ENCODE measurements at places on chromosomes 7 and 10. TPM values are rescaled to one million over a fixed set of nuclear protein-coding genes. Genes with fewer than 3 reads are reported as not detected.

SGMS1 gene
- 20.1 TPM for total RNA-seq

GDF2 gene
- not detected for total RNA-seq

DGKI gene
- 0.14 TPM for total RNA-seq

OLAH gene
- total RNA-seq = not detected

TDRD1 gene
- total RNA-seq = 0.14 TPM

CUZD1 gene
- total RNA-seq = 0.11 TPM

TMEM26 gene
- 0.04 TPM for total RNA-seq

NPFFR1 gene
- not detected for total RNA-seq

HOXA5 gene
- not detected for total RNA-seq

ZCCHC24 gene
- 7.5 TPM for total RNA-seq

DNA sequence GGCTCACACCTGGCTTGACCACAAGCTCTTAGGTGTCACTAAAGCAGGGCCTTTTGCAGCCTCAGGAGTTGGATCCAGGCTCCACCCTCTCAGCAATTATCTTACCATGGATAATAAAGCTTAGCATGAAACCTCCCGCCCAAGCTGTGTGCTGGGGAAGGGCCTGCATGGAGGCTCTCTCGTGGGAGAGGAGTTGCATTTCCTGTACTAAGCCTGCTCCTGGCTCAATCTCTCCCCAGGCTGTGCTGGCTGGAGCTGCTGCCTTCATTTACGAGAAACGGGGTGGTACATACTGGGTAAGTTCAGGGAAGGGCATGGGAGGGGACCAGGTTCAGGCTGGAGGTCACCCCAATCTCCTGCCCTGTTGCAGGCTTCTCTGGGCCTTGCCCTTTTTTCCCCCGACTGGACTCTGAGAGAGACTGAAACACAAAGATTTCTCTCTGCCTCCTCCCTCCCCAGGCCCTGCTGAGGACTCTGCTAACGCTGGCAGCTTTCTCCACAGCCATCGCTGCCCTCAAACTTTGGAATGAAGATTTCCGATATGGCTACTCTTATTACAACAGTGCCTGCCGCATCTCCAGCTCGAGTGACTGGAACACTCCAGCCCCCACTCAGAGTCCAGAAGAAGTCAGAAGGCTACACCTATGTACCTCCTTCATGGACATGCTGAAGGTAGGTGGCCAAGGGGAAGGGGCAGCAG is 2.7 kb downstream of the TMEM176A start:
- no peak for DNase-seq

- no peak for DNase-seq
These were observed 365.1 kb upstream of the MTPN start for GRCh38 chr7:136342251-136342650.

- DNase-seq = peak; percentile 54
These were observed 1.6 kb upstream of the HTRA1 start for GRCh38 chr10:122459561-122460273.

DNA sequence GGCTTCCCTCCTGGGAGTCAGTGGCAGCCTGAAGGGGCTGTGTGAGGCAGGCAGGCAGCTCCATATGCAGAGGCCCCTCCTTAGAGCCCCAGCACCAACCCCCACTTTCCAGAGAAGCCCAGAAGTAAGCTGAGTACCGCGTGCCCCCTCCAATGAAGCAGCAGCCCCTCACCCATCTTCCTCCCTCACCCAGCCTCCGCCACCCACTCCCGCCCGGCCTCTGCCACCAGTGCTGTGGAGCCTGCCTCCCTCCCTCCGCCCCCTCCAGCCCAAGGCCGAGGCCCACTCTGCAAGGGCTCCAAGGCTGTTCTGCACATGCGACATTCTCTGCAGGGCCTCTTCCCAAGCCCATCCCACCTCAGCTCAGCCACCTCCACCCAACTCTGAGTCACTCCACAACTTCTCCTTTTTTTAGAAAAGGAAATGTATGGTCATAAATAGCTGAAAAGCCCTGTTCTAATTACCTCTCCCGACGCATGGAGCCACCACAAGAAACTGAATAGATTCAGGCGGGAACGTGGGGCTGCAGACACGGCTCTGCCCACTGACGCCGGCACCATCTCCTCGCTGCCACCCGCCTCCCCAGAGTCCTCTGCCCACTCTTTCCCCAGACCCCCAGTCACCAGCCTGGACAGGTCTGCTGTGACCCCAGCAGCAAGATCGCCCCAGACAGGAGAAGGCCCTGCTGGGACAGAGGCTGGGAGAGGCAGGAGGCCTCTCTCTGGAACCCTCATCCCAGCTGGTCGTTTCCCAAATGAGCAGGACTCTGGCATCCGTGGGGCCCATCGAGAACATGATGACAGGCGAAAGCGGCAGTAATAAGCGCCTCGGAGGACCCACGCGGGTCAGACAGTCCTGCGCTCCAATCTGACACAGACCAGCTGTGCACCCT is 213.9 kb downstream of the MAD1L1 start:
- DNase-seq = peak; percentile 72

GRCh38 chr7:24827589-24827988 is 70.3 kb upstream of the GSDME start:
- DNase-seq = no peak

DNA sequence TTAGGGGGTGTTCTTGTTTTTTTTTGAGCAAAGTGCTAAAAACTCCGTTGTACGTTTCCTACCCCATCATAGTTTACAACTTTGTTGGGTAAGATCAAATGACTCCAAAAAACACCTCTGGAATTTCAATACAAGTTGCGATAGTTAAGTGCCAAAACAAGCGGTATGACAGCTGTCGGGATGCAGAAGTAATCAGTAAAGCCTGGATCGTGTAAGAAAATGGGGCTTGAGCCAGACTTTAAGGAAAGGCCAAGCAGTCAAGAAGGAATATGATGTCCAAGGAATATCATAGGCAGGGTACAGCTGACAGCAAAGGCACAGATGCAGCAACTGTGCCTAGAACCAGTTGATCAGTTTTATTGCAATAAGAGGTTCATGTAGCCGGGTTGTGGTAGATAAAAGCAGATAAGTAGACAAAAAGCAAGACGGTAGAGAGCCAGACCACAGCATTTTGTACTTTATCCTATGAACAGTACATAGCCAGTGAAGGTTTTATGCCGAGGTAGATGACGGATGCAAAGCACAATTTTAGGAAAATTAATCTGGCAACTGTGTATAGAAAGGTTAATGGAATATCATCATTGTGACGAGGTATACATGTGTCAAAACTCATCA is 45.5 kb downstream of the UBE2H start:
- DNase-seq = no peak

GRCh38 chr10:63376560-63377304 is 89.0 kb downstream of the JMJD1C start:
- no peak for DNase-seq

DNA sequence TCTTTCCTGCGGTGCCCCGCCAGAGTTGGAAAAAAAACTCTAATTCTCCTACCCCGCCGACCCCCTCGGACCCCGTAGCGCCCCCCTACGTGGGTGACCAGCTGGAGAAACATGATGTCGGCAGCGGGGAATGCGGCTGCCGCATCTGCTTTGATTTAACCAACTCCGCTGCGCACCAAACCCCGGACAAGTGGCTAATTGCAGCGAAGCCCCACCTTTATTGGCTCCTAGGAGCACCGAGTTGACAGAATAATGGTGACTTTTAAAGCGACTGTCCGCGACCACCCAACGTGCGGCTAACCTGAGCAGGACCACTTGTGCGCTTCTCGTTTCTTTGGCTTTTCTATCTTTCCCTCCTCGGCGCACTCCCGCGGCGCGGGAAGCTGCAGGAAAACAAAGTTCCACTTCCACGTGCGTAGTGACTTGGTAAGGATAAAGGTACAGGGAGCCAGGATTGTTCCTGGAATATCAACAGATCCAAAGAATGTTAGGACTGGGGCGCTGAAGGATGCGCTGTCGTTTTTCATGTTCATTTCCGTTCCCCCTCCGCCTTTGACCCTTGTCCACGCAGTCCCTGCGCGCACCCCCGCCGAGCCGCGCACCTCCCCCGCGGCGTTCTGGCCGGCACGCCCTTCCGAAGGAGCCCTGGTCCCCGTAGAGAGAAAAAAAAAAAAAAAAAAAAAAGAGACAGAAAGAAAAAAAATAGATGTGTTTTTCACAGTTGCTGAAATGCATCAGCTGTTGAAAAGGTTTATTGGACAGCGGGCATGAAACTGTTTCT is 1.4 kb downstream of the WNT16 start:
- DNase-seq = peak; percentile 58

DNA sequence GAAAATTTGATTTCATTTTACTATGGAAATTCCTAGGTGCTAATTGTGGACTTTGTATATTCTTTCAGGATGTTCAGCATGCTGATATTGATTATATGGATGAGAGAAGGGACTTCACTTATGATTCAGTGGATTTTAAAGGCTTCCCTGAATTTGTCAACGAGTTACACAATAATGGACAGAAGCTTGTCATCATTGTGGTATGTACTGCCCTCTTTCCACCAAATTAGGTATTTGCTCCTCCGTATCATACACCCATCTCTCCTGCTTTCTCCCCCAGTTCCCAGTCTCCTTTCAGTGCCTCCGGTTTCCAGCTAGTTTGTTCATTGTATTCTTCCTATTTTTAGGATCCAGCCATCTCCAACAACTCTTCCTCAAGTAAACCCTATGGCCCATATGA is 34.6 kb downstream of the MGAM start:
- no peak for DNase-seq

GRCh38 chr10:103044942-103045489 is 126.9 kb downstream of the CNNM2 start:
- DNase-seq = no peak

GRCh38 chr7:133118261-133118660 is 36.4 kb upstream of the CHCHD3 start:
- no peak for DNase-seq

DNA sequence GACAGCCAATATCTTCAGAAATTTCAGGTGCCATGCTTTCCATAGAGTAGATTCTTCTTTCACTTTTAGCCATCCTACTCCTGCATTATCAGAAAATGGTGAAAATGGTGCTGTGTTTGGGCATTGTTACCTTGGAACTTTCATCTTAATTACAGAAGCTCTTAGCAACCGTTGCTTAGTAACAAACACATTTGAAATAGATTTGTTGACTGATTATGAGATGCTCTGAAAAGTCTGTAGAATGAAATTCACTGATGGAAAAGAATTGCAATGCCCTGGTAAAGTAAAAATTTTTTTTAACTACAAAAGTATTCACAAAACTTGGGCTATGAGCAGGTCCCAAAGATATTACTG is 249.3 kb upstream of the NEBL start:
- no peak for DNase-seq

- DNase-seq = no peak
These were observed 56.3 kb downstream of the ZMIZ1 start for GRCh38 chr10:79125092-79125491.

DNA sequence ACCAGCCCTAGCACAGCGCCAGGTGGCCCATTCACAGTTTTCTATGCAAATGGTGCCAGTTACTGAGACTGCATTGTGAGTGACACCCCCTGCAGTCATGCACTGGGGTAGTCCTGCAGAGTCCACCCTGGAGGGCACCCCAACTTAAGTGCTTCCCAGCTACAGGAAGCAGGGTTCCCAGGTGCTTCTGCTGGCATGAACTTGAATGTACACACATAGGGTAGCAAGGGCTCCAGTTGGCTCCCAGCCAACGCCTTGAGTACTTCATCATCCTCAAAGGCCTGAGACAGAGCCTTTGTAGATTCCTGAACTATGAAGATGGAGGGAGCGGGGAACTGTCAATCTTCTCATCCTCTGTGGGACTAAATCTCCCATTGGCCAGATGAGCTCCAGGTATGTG is 11.5 kb upstream of the NPFFR1 start:
- no peak for DNase-seq

GRCh38 chr7:135117096-135117495 is 30.8 kb upstream of the TMEM140 start:
- no peak for DNase-seq

DNA sequence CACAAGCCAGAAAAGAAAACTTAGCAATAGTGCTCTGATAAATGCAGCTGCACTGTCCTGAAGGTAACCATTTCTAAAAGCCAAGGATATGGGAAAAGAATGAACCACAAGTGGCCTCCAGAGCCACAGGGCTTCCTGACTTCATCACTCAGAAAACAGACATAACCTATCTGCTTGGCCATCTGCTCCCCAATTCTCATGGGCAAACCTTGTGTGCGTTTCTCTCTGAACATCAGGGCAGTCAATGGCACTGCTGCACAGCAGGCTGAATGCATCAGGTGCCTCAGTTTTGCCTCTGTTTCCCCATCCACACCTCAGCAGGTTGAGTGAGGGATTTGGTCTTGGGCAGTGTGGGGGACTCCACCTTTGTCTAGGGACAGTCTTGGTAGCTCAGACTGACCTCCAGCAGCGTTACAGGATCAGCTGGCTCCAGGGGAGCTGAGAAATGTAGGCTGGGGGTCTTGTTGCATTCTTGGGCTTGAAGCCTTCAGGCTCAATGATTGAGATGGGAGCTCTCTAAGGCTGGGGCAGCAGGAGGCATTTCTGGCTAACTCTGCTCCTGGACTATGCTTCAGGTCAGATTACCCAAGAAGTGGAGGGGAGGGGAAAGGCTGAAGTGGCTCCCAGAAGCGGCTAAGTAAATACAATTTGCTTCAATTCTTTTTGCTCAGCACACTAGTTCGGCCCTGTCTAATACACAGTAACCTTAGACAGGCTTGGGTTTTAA is 23.6 kb upstream of the PDLIM1 start:
- no peak for DNase-seq

DNA sequence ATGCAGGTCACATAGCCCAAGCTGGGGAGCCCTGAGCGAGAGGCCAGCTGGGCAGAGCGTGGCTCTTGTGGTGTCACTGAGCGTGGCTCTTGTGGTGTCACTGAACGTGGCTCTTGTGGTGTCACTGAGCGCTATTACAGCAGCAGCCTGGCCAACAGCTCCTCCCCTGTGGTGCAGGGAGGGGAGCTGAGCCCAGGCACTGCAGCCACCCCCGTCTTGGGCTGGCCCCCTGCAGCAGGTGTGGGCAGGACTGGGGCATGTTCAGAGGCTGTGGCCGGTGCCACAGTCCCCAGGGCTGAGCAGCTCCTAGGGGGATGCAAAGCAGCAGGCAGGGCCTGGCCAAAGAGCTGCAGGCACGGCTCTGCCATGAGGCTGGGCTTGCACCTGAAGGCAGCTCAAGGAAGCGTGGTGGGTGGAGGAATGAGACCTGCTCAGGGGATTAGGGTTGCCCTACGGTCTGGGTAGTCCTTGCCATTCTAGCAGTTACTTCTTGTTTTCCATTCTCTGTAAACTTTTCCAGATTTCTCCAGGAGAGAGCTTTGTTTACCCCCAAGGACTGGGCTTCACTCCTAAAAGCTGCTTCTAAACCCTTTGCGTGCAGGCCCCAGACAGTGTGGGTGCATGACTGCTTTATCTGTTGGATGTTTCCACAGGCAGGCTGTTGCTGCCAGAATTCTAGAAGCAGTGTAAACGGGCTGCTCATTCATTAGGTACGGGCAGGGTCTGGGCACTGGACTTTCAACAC is 29.2 kb downstream of the ZNF783 start:
- DNase-seq = peak; percentile 38

DNA sequence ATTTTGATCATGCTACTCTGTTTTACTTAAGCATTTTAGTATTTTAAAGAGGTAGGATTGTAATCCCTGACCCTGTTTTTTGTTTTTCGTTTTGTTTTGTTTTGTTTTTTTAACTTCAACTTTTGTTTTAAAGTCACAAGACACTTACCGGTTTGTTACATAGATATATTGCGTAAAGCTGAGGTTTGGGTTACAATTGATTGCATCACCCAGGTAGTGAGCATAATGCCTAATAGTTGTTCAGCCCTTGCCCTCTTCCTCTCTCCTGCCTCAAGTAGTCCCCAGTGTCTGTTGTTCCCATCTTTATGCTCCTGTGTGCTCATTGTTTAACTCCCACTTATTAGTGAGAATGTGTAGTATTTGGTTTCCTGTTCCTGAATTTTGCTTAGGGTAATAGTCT is 93.1 kb upstream of the TEX47 start:
- DNase-seq = no peak
